ENCODE measurements at places on chromosomes 1 and 21.
A peak's percentile ranks its signal among the peaks of the same experiment; 100 is the strongest.

DNA sequence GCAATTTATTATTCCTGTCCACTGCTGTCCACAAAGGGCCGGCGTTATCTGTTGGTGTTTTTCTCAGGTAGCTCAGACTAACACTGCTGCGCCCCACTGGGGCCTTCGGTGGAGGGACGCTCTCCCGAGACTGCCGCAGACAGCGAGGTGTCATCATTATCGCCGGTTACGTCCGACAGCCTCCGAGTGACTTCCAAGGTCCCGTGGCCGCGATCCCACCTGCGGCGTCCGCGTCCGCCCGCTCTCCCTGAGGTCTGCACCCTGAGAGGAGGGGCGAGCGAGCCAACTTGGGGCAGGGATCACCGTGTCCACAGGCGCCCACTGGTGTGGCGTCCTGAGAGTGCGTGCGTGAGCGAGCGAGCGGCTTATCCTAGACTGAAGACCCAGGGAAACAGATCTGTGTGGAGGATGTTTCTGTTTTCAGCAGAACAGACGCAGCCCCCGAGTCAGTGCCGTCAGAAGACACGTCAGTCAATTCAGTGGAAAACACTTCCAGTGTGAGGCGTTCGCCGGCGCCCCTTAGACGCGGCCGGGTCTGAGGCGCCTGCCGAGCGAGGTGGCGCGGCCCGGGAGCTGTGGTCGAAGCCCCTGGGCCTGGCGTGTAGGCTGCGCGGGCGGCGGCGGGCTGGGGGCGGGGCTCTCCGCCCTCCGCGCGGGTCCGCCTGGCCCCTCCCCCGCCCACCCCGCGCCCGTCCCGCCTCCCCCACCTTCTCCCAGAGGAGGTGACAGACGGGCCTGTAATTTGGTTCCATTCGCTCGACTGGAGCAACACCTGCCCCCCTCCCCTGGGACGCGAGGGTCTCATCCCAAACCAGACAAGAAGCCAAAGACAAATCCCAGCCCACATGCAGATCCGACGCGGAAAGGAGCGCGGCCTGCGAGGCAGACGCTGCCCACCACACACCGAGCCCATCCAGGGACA is 12.6 kb downstream of the NHLH2 start:
- peak; percentile 21 for DNase-seq

- no peak for DNase-seq
These were observed 183.9 kb upstream of the NFIA start for GRCh38 chr1:60898413-60898812.

DNA sequence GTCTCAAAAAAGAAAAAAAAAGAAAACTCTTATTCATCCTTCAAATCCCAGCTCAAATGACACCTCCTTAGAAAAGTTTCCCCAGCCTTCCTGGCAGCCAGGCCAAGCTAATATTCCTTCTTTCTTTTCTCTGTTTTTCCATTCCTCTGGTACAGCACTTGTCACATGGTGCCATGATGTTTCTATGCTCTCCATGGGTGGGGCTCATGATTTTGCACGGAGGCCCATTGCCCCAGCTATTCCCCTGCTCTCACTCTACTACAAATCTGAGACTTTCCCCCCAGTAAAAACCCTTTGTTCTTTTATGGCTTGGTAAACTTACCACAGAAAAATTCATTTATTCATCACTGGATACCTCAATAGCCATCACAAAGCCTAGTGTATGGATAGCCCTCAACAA is 26.5 kb downstream of the OLFML2B start:
- DNase-seq: no peak

GRCh38 chr1:16984717-16985116 is 4.3 kb upstream of the MFAP2 start:
- peak; percentile 40 for DNase-seq

GRCh38 chr1:64517640-64518039 is 47.7 kb downstream of the CACHD1 start:
- no peak for DNase-seq

DNA sequence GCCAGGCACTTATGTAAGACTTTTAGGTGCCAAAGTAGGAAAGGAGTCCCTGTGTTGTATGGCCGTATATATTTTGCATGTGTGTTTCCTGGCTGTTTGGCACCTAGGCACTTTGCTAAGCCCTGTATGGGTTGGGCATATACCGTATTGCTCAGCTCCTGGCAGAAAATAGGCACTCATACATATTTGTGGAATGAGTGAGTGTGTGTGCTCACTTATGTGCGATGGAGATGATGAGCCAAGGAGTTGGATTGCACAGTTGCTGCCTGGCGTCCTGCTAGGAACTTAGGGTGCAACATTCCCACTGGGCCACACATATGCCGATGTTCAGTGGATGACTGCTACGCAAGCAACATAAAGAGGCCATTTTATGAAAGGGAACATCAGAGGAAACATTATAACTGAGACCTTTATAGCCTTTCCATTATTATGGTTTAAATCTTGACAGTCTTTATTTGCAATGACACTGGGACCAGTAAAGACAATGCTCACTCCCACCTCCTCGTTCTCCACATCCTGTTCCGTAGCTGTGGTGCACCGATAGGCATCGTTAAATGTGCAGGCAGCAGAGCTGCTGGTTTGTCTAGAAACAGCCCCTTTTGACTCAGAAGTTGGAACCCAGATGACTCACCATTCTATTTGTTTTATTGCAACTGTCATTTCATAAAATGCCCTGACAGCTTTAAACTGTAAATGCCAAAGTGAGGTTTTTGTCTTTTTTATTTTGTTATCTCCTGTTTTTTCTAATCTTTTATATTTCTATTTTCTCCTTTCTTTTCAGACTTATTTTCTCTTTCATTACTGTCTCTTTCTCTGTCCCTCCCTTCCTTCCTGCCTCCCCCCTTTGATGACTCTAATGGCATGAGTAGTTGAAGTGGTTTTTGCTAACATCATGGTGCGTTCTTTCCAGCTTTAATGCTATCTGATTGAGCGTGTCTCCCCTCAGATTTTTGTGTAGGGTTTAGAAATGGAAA is 36.1 kb downstream of the PEX14 start:
- peak; percentile 58 for DNase-seq

- DNase-seq: peak; percentile 91
These were observed at the start of gene KIAA0319L for GRCh38 chr1:35557118-35557610. Gene KIAA0319L (minus strand): TSS chr1:35557403. CDS start chr1:35554491, 2,912 bp downstream.

DNA sequence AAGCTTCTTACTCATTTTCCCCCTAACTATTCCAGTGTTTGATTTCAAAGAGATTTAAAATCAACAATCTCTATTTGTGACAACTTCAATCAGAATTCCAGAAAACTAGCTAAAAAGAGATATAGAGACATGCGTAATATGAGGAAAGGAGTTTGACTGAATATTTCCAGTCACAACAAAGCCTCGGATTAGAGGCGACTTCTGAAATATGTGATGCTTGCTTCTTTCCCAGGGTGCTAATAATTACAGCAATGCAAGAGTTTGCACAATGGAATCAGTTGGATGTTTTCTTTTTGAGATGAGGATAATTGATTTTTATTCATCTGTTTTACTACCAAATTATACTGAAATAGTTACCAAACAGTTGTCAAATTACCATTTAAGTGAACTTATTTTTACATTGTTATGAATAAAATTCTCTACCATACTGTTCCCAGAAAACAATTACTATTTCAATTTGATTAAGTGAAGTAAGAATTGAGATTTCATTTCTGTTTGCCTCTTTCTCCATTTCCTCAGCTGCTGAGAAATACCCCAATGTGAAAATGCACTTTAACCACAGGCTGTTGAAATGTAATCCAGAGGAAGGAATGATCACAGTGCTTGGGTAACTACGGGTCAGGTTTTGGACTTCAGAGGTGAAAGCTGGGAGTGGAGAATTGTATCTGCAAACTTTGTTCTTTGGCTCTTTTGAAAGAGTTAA is 28.1 kb downstream of the KMO start:
- no peak for DNase-seq

DNA sequence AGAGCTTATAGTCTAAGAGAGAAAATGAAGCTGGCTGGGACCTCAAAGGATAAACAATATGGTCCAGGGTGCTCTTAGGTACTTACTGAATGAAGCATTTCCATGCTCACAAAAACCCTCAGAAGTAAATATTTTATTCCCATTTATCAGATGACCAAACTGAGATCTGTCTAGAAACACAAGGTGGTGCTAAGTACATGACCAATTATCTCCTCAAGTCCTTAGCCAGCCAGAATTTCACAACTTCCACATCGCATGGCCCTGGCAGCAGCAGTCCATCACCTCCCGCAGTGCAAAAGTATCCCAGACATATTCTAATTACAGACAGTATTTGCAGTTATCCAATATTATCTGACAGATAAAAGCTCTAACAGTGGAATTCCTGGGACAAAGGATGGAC is 321.7 kb upstream of the PROX1 start:
- DNase-seq: peak; percentile 9

- no peak for DNase-seq
These were observed 1260.6 kb upstream of the ADGRL2 start for GRCh38 chr1:80540149-80540548.

DNA sequence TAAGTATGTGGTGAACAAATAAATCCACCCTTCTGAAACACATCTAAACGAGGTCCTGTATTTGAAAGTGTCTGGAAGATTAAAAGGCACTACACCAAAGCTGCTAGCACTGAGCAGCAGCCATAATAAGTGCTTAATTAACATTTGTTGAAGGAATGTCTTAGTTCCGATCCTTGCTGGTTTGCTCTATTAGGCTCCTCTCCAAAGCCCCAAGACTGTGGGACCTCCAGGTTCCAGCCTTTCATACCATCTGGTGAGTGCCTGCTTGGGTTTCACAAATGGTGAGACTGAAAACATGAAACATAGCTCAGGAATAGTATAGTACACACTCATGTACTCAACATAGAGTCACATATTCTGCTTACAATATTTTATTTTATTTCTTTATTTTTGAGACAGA is 640 bp upstream of the CYP2J2 start:
- DNase-seq: no peak

- peak; percentile 86 for DNase-seq
These were observed at the start of gene IFNLR1 for GRCh38 chr1:24186993-24187790. Gene IFNLR1 (minus strand): TSS chr1:24187289. CDS start chr1:24187248, 41 bp downstream.

DNA sequence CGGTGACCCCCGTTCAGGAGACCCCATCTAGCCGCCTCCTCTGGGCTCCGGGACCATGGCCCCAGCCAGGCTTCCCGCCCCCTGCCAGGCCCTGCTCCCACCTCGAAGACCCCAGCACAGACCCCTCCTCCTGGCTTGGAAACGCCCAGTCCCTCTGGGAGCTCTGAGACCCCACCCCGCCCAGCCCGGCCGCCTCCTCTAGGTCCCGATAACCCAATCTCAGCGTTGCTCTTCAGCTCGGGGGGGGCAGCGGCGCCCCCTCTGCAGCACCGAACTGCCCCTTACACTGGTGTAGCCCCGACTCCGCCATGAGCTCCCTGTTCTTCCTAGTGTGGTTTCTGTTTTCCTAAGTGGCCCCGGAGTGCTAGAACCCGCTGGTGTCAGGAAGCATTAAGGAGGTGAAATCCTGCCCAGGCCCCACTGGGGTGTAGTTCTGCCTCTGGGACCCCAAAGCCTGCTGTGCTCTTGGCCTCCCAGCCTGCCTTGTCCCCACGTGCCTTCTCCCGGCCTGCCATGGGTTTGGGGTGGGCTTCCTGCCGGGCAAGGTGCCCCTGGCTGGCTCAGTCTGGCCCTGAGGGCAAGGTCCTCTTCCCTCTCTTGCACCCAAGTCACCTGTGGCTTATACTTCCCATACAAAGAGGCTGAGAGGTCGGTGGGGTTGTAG is 10.7 kb upstream of the MMEL1 start:
- no peak for DNase-seq

DNA sequence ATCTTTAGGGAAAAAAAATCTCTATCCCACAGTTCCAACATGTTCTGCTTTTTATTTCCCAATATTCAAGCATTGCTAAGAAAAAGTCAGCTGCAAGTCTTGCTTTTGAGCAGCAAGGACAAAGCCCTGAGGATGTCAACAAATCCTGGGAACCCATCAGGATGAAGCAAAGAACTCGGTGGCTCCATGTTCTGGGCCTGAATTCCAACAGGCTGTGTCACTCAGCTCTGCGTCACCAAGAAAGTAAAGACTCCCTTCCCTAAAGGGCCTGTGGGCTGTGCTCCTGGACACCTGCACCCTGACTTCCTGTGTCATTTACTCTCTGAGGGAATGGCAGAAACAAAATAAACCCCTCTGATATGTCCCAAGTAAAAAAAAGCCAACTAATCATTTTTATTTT is 95.5 kb downstream of the TIAM1 start:
- DNase-seq: no peak

DNA sequence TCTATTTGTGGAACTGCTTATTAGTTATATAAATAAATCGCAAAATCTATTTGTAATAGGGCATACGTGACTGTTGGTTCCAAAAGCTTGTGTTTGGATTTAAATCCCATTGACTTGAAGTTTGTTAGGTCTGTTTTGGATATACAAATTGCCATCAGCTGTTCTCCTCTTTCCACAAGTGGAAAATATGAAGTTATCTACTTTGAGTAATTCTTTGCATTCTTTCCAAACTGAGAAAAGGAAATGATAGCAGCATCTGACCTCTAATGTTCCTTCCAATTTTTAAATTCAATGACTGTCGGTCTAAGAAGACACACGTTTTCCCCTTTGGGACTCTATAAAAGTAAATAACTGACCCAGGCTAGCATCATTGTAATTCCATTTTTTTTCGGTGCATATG is 165.7 kb upstream of the SGIP1 start:
- no peak for DNase-seq

GRCh38 chr1:44361478-44361877 is 6.4 kb upstream of the ERI3 start:
- DNase-seq: no peak

- peak; percentile 20 for DNase-seq
These were observed 2.5 kb downstream of the PPP1R15B start for GRCh38 chr1:204409123-204409522.

- no peak for DNase-seq
These were observed 45.8 kb downstream of the TFF3 start for GRCh38 chr21:42269386-42269785.

- no peak for DNase-seq
These were observed 156.3 kb downstream of the ST6GALNAC3 start for GRCh38 chr1:76230842-76231281.

GRCh38 chr21:41769521-41769920 is 2.7 kb upstream of the RIPK4 start:
- DNase-seq: no peak

GRCh38 chr1:18919956-18920355 is 17.6 kb upstream of the ALDH4A1 start:
- no peak for DNase-seq

- no peak for DNase-seq
These were observed 109.8 kb downstream of the KCNK2 start for GRCh38 chr1:215192306-215192705.

DNA sequence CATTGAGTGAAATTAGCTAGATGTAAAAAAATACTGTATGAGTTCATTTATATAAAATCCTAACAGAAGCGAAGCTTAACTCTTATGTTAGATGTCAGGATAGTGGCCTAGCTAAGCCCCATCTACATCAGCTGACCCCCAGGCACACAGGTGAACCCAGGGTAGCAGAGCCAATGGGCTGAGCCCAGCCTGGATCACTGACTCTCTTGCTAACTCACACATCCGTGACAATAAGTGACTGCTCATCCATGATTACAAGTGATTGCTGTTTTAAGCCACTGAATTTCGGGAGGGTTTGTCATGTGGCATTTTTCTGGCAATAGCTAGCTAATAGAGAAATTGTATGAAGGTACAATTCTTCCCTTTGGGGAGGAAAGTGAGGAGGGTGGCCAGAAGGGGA is 55.2 kb upstream of the COG2 start:
- DNase-seq: no peak

GRCh38 chr1:9193233-9193625 is 41.3 kb upstream of the H6PD start:
- no peak for DNase-seq
